Left lobe of liver (tissue), 2 donors: ENCODE measurements at places on chromosomes 5 and 9.

DNA sequence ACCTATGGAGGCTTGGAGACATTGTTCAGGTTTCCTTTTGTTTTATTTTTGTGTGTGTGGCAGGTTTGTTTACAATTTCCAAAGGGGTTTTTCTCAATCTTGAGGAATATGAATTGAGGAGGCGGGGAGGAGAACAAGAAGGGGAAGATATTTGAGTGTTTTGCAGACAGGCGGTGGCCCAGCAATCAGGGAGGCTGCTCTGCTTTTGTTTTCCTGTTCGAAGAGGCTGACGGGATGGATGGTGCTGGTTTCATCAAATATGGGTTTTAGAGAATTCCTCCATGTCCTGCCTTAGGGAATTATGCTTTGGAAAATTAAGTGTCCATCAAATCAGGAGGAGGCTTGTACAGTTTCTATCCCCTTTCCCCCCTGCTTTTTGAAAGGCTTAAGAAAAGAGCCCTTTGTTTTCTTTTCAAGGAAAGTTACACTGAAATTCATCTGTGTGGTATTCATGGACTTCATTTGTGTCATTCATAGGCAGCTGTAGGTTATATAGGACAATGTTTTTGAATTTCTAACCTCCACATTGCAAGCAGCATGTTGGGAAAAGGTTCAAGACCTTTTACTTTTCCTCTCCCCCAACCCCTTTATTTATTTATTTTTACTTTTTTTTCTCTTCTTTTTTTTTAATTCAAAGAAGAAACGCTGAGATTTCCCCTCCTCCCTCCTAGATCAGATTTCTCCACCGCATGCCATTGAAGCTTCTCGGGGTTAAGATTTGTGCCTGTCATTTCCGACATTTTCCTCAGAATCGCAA, 107.4 kb downstream of the ZNF462 start:
- no peak for DNase-seq

- DNase-seq = no peak
These were observed 15.1 kb downstream of the IFNA1 start for GRCh38 chr9:21455320-21455719.

DNA sequence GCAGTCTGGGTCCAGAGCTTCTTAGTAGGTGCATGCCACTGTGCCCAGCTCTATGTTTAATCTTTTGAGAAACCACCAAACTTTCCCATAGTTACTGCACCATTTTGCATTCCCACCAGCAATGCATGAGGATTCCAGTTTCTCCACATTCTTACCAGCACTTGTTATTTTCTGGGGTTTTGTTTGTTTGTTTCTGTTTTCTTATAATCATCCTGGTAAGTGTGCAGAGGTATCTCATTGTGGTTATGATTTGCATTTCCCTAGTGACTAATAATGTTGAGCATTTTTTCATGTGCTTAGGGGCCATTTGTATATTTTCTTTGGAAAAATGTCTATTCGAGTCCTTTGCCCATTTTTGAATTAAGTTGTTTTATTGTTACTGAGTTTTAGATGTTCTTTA, 11.4 kb downstream of the FOXE1 start:
- DNase-seq = no peak

DNA sequence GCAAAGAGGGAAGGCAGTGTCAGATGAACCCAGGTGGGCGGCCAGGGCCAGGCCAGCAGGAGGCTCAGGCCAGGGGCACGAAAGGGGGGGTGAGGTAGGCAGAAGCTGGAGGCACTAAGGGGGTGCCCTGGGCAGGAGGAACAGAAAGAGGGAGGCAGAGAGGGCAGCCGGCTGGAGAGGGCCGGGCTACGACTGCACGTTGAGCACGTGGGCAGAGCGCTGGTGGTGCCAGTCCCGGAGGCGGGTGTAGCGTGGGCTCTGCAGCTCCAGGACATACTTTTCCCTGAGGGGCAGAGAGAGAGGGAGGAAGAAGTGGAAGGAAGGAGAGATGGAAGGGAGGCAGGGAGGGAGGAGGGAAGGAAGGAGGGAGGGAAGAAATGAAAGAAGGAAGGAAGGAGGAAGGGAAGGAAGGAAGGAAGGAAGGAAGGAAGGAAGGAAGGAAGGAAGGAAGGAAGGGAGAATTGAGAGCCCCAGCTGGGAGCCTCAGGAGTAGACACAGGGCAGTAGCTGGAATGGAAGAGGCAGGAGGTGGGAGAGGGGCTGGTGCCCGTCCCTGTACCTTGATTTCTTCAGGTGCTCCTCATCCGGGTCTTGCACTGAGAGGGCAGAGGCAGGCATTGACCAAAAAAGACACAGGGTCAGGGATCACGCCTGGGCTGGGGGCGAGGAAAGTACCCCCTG, 7.0 kb downstream of the PDLIM7 start:
- DNase-seq = no peak

DNA sequence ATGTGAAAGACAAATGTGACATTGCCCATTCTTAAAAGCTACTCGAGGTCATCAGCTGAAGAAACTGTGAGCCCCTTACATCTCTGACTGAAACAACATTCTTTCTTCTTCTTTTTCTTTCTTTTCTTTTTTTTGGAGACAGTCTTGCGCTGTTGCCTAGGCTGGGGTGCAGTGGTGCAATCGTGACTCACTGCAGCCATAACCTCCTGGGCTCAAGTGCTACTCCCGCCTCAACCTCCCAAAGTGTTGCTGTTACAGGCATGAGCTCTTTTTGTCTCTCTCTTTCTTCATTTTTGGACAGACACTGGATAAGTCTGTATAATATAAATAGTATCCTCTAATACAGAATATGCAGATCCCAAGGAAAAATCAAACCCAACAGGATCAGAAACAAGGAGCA, 263.7 kb upstream of the KLF9 start:
- no peak for DNase-seq

DNA sequence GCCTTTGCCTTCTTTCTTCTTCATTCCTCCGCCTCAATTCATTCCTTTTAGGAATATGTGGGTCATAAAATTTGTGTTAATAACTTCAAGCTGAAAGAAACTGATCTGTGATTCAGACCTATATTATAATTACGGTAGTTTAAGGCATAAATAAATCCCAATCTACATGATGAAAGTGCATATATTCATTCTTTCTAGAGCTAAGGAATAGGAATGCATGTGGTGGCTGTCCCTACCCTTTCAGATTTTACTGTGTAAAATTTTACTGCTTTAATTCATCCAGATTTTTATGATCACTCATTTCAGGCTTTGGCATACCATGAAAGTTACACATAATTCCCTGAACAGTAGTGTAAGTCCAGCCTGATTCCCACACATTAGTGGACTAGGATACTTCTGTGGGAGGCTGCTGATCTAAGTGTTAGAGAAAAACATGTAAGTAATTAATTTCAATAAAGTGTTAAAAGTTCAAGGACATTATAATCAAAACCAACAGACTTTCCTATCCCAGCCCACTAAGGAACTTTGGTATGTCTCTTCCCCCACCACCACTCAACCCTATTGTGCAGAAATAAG, 83.1 kb downstream of the HINT1 start:
- no peak for DNase-seq

GRCh38 chr5:90696153-90696552, 137.6 kb downstream of the ADGRV1 start:
- DNase-seq = no peak

DNA sequence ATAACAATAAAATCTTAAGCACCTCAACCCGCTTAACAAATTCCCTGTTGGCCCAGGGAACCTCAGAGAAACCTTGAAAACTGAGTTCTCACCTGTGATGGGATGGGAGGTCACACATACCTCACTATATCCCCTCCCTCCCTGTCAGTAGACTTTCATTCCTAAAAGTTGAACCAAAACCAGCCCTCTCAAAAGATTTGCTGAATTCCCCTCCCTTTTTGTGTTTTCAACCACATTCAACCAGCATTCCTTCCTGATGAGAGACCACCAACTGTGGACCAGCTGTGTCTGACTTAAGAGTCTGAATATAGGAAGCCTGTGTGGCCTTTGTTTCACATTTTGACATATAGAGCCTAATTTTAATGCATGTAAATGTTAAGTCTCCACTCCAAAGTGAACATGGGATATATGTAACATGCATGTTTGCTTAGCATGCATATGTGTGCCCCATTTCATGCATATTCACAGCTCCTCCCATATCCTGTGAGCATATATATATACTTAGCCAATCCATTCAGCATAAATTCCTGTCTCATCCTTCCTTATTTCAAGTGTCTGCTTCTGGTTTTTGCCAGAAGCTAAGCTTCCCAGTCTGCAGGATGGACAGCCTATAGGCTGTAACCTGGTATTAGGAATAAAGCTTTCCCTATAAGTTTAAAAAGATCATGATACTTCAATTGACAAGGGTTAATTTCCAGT, 604.6 kb downstream of the PTPRD start:
- no peak for DNase-seq

GRCh38 chr5:85671223-85671970, 946.3 kb upstream of the COX7C start:
- DNase-seq = no peak

GRCh38 chr5:111735583-111736270, 21.3 kb downstream of the NREP start:
- no peak for DNase-seq

DNA sequence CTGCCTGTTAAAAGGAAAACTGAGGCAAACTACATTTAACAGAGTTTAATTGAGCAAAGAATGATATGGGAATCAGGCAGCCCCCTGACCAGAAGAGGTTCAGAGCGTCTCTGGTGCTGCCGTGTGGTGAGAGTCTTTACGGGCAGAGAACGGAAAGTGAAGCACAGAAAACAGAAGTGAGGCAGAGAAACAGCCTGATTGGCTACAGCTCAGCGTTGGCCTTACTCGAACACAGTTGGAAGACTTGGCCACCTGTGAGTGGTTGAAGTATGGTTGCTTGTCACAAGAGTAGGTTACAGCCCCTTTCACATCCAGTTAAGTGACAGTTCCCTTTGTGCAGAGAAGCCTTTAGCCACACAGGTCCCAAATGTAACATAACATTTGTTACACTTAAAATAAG, 16.9 kb upstream of the FBP1 start:
- no peak for DNase-seq

- DNase-seq = no peak
These were observed 121.8 kb upstream of the TMEM161B start for GRCh38 chr5:88390481-88390880.

DNA sequence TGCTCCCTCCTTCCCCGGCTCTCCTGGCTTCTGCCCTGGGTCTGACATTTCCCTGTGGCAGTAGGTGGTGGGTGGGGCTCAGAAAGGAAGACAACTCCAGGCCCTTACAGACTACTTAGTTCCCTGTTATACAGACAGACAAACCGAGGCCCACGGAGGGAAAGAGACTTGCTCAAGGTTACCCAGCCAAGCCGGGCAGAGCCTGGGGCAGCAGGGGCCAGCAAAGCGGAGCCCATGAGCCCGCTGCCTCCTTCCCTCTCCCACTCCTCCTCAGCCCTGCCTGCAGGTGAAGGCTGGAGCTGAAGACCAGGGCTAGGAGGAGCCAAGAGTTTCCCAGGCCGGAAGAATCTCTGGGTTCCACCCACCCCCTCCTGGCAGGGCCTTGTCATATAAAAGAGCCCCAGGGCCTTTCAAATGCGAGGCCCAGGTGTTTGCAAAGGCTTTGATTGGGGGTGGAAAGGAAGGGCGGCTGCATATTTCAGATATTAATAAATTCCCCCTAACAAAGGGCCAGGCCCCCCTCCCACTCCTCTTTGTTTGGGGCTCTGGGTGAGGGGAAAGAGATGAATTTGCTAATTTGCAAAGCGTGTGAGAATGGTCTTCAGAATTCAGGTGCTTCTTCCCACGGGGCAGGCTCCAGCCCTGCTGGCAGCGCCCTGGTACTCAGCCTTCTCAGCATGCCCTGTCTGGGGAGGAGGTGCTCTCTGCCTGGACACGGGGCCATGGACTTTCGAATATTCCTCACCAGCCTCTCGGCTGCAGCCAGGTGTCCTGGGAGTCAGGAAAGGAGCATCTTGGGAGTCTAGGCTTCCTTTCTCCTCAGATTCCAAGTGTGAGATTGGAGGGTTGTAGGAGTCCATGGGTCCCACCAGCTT, 21.5 kb downstream of the SLC6A7 start:
- DNase-seq = no peak

DNA sequence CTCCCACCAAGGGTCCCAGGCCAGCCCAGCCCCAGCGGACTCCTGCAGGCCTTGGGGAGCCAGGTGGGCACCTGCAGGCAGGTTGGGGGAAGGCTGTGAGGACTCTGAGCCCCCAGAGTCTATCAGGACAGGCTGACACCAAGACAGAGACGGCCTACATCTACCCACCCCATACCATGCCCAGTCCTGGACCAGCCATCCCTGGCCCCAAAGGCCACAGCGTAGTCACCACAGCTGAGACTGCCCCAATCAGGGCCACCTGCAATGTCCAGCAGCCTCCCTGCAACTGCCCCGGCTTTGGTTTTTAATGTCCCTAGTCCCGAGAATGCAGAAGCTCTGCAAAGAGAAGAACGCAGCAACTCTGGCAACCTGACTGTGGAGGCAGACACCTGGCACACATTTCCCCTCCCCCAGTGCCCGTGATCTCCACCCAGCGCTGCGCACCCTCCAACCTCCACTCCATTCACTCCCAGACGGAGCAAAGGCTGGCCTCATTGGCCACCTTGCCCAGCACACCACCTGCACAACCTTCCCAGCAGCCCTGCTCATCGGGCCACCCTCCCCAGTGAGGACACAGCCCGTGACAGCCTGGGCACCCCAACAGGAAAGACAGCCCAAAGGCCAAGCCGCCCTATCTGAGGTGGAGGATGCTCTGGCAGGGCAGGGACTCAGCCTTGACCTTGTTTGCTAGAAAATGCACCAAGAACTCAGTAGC, 14.9 kb downstream of the ADAMTS2 start:
- DNase-seq = no peak

- no peak for DNase-seq
These were observed 1968.2 kb upstream of the NUDT12 start for GRCh38 chr5:105530716-105531261.

DNA sequence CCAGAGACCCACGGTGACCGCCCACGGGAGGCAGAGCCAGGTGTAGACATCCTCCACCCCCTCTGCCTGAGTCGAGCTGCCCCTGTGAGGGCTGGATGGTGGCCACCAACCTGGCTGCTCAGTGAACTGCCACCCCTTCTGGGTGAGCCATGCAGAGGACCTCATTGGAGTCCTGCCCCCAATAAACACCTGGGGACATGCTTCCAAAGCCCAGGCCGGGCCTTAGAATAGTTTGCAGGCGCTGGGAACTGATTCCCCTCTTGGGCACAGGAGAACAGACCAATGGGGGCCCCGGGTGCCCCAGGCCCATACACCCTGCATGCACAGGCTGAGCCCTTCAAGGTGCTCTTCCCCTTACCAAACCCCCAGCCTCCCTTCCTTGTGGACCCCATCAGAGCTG, 38.1 kb upstream of the GFPT2 start:
- DNase-seq = no peak

GRCh38 chr5:78604689-78605285, 43.8 kb downstream of the LHFPL2 start:
- DNase-seq = no peak

GRCh38 chr9:123326662-123327093, 29.3 kb upstream of the CRB2 start:
- no peak for DNase-seq

- DNase-seq = no peak
These were observed 1144.0 kb downstream of the TAF11L14 start for GRCh38 chr5:18778225-18778624.

- no peak for DNase-seq
These were observed 16.2 kb downstream of the RAD1 start for GRCh38 chr5:34899066-34899465.

GRCh38 chr9:69028754-69029153, 6.8 kb upstream of the FXN start:
- DNase-seq = no peak

GRCh38 chr5:167453246-167454030, 838.0 kb upstream of the WWC1 start:
- DNase-seq = no peak

GRCh38 chr5:169762338-169763095, 125.4 kb downstream of the DOCK2 start:
- DNase-seq = no peak
